ENCODE measurements at places on chromosomes 5 and 9.

GRCh38 chr5:1916041-1917001 lies 33.6 kb upstream of the IRX4 start:
- DNase-seq: no peak

GRCh38 chr9:89089176-89089575 lies 89.4 kb downstream of the SHC3 start:
- no peak for DNase-seq

DNA sequence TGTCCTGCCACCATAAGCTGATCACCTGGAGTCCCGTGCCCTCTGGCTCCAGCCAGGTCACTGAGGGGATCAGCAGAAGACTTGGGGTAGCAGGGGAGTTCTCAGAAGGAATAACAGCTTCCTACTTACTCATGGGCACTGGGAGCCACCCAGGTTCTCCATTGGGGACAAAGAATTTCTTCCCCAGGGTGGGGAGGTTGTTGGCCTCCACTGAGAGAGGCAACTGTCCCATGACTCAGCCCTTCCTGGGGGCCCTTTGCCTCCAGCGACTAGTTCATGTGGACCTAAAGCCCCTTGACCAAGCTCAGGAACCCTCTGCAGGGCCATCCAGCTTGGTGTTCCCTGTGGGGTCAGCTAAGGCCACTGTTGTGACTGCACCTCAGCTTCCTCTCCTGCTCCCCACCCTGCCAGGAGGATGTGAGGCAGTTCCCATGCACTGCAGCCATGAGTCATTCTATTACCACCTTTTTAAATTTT lies 175.0 kb downstream of the AUH start:
- no peak for DNase-seq

DNA sequence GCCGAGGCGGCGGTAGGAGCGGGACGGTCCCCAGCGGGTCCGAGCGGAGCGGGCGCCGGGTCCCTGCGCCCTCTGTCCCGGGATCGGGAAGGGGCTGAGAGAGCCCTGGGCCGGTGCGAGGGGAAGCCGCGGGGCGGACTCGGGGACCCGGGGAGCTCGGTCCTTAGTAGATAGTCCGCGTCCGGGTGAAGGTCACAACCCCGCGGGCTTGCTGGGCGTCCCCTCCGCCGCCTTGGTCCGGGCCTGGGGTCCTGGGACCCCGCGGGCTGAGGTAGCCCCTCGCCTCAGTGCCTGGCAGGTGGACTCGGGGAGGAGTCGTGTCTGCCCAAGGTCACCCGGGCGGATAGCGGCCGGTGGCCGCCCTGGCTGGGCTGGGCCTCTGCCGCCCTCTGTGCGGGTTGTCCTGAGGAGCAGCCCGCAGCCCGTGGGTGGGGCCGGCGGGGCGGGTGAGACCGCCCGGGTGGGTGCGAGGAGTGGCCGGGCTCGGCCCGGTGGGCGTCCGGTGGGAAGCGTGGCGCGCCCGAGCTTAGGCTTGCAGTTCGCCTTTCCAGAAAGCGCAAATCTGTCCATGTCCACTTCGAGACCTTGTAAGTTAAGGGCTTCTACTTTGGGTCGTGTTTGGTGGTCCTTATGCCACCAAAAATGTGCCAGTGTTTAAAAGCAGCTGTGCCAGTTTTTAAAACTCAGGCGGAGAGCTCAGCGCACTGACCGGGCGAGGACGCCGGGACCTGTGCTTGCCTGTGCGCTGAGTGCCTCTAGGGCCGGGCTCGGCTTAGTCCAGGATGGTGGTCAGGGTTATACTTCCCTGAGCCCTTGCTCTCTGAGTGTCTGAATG lies 554 bp downstream of the SDHA start:
- DNase-seq: peak; percentile 54

DNA sequence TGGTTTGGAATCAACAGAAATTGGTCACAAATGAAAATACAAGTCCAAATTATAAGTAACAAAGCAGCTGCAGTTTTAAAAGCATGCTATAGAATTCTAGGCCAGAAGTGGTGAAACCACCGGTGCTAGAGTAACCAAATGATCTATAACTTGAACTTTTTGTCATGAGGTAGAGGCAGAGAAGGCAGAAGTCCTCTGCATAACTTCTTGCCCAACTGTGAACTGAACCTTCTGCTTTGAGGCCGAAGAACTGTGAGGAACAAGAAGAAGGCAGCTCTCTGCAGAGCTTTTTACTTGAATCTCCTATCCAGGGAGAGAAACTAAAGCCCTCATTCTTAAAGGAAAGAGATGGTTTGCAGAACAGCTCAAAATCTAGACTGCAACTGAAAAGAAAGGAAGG lies 36.2 kb upstream of the TENT2 start:
- no peak for DNase-seq

DNA sequence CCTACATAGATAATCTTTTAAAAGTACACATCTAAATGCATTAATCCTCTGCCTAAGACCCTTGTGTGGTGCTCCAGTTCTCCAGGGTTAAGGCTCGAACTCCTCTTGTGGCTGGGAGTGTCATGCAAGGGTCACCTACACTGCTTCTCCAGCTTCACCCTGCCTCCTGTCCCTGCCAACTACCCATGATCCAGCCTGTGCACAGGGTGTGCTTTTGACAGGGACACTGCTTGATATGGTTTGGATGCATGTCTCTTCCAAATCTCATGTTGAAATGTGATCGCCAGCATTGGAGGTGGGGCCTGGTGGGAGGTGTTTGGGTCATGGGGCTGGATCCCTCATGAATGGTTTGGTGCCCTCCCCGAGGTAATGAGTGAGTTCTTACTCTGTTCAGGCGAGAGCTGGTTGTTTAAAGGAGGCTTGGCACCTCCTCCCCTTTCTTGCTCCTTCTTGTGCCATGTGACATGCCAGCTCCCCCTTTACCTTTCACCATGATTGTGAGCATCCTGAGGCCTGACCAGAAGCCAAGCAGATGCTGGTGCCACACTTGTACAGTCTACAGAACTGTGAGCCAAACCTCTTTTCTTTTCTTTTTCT lies 48.5 kb downstream of the SLC22A5 start:
- no peak for DNase-seq

- no peak for DNase-seq
Measured at GRCh38 chr5:99275128-99275527, 346.3 kb upstream of the CHD1 start.

- DNase-seq: no peak
Measured at GRCh38 chr5:74927336-74927735, 61.1 kb upstream of the FAM169A start.

GRCh38 chr5:142821733-142822487 lies 51.7 kb downstream of the ARHGAP26 start:
- no peak for DNase-seq

DNA sequence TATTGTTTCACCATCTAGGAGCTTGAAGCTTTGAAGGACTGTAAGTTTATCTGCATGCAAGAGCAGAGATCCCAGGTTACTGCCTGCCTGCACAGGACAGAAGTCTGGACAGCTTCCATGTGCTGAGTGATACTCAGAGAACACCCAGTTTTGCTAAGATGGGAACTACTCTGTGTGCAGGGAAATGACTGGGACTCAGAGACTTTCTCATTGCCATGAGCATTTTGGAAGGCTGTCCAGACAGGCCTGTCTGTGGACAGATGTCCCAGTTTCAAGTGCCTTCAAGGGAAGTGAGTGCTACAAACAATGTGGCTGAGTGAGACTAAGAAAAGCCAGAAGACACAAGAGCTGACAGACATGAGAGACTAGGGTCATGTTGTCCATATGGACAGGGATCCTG lies 19.2 kb upstream of the ZNF131 start:
- DNase-seq: no peak

DNA sequence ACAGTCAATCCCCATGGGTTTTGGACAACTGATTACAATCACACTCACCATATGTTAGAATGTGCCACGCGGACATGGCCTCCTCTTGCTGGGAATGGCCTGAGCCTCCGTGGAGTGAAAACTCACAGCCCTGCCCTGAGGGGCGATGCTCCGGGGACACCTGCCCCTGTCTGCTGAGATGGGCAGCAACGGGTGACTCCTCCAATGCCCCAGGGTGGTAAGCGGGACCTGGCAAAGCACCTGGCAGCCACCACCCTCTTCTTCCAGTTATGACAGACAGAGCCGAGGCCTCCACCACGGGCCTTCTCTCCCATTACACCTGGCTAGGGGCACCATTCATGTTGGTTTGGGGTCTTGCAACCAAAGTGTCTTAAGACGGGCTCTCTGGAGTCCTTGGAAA lies 94.9 kb upstream of the COL5A1 start:
- DNase-seq: no peak

DNA sequence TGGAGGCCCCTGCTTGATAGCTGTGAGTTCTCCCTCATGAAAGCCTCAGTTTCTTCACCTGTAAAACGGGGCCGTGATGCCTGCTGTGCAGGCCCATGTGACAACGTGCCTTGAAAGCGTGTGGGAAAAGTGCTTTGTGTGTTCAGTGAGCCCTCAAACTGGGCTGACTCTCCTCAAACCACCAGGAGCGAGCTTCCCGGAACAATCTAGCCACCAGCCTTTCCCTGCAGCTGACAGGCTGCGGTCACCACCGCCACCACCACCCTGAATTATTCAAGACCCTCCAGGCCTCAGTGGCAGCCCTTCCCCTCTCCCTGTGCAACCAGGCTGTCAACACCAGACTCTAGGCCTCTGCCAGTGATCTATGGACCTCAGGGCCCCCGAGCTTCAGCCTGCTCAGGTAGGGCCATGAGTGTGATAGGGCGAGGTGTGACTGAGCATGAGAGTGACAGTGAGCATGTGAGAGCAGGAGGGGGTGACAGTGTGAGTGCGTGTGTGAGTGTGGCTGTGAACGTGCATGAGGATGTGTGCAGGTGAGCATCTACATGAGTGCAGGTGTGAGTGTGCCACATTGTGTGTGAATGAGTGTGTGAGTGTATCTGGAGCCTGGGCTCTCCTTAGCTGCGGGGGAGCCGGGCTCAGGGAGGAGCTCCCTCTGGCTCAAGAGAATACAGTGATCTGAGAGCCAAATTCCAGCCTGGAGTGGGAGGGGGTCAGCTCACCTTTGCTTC lies 53.3 kb upstream of the PSD2 start:
- DNase-seq: no peak

DNA sequence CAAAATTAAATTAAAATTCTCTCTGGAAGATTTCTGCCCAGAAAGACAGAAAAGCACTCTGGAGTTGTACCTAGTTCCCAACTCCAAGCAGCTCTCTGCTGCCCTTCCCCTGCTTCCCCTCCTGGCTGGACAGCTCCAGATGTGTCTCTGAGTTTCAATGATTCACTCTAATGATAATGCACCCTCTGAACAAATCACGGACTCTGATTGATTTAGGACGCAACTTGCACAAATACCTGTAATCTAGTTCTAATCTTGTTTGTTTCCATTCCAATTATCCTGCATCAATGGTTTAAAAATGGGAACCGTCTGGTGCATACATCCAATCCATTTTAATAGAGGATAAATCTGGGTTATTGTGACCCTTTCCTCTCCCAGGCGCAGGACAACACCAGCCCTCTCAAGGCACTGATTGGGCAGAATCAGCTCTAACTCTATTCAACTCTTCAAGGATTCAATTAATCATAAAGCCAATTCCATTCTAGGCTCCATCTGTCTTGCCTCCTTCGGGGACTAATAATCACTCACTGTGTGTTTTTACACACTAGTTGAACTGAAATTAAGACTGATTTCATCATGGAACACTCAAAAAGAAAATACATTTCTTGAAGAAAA lies 111.2 kb upstream of the LRRTM2 start:
- DNase-seq: peak; percentile 41

DNA sequence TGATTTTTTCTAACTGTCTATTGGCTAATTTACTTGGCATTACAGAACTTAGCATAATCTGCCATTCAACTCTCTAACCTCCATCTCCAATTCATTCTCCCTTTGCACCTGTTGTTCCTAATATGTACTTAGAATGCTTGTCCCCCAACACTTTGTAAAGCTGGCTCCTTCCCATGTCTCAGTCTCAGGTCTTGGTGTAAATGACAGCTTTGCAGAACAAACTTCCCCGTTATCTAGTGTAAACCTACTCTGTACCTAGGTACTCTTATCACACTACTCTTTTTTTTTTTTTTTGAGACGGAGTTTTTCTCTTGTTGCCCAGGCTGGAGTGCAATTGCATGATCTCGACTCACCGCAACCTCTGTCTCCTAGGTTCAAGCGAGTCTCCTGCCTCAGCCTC lies 77.2 kb upstream of the CTNNA1 start:
- no peak for DNase-seq

DNA sequence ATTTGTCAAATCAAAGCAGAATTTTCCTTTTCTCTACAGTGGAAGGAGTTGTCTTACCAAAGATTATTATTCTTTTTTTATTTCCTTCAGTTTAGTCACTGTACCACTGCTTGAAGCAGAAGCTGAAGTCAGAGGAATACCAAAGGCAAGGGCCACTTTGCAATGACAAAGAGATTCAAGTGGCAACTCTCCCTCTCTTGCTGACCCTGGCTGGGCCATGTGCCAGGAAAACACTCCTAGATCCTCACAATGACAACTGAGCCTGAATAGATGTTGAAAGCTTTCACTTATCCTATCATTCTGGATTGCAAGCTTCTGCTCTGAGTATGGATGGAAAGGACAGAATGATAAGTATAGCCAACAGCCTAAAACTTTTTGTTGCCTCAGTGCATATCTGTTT lies 618.3 kb downstream of the NR2F1-AS1 start:
- DNase-seq: no peak

DNA sequence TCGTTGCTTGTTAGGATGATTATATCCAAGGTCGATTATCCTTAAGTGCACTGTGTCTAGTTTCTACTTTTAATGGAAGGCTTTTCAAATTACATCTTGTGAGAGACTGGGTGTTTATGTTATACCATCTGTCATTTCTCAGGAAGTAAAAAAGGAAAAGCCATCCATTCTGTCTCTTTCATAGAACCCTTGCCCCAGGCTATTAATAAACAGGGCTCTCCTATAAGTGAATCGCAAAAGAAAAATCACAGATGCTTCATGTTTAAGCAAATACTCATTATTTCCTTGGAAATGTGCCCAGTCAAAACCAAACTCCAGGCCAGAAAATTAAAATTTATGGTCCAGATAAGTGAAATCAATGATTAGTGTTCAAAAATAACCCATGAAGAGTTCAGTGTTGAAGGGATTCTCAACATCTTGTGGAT lies 58.1 kb downstream of the STARD4 start:
- DNase-seq: no peak

All from adrenal gland (tissue), 19 donors.